ENCODE measurements at places on chromosomes 2 and 18.

DNA sequence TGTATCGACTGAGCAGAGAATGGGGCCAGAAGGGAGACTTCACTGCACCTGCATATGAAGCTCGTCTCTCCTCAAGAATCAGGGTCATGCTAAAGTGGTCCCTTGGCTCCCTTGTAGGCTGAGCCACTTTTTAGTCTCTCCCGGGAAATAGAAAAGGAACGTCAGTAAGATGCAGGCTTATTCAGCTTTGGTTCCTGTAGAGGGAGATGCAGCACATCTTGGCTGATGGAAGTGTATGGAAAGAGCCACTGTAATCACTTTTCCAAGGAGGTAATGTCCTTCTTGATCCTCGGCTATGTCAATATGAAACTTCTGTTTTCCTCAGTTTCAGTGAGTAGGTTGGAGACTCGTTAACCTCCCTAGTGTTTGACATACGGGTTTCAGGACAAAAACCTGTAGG, 235.2 kb downstream of the GCA start:
- DNase-seq, result no peak

- DNase-seq, result no peak
These were observed 19.3 kb upstream of the MC2R start for GRCh38 chr18:13934676-13935075.

DNA sequence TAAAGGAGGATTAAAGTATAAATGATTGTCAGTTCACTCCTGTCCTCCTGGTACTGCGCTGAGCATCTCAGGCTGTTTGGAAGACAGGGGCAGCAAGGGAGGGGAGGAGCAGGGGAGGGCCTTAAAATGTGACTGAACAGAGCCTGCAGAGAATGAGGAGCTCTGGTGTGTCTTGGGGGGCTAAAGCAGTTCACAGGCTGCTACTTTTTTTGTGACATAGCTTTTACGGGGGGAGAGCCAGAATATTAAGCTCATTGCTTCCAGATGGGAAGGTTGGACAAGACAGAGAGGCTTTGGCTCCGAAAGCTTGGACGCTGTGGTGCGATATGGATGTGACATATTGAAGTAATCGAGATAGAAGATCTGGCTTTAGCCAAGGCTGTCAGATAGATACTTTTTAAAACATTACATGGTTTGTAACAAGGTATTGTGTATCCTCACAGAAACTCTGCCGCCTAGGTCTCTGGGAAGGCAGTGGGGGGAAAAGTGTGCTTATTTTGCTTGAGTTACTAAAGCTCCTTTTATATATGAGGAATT, 40.5 kb downstream of the RDH14 start:
- no peak for DNase-seq

DNA sequence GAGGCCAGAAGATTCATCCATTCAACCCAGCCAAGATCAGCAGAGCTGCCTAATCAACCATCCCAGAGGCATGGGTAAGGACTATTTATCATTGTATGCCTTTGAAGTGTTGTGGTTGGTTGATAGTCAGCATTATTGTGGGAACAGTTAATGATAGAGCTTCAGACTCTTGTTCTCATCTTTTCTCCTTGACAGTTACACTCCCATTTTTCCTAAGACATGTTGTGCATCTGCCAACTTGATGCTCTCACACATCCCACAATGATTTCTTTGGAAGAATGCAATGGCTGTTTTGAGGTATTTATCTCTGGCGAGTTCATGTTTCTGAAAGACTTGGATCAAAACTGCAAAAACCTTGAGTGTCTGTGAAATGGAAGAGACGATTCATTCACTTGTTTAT, 55.4 kb downstream of the FASTKD2 start:
- no peak for DNase-seq

DNA sequence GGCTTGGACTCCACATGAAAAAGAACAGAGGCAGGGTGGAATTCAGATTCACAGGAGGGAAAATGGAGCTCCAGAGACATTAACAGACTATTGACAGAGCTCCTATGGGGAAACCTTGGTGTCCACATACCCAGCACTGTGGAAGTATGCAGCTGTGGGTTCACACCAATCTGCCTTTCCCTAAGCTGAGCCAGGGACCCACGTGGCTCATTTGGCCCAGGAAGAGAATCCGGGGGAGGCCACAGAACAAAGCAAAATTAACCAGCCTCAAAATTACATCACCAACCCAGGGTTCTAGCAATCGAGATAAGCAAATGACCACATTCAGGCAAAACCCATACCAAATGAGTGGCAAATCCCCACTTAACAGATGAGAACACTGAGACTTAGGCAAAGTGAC, 105.8 kb upstream of the TWIST2 start:
- DNase-seq, result no peak

DNA sequence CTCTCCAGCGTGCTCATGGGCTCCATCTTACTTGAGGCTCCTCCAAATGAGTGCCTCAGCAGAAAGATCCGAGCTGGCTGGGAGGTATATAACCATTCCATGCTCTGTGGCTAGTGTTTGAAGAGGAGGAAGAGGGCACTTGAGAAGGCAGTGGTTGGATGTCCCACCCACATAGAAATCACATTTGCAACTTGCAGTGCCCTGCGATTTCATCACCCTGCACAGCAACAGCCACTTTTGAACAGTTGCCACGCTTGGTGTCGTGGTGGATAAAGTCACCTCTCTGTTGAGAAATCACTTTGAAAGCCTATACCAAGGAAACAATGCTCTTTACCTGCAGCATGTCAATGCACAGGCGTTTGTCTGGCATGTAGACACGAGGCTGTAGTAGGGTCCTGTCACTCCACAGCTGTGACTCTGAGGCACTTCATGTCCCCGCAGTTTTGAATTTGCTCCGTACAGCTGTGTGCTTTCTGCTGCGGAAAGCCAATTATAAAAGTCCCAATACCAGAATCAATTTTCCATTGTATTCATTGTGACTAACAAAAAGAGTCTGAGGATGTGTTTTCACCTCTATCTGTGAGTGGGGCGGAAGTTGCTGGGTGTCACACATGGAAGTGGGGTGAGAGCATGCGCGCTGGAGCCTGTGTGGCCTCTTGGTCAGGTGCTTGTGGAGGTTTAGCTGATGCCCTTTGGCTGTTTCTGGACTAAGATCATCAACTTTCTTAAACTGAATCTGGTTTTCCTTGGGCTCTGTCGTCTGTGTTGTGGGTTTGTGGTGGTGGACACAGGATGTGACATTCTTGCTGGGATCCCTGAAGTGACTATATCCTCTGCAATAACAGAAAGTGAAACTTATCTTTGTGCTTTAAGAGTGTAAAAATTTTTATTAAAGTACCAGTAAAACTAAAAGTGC, 2.8 kb downstream of the CNDP2 start:
- no peak for DNase-seq

GRCh38 chr18:21865043-21865442, 124.5 kb downstream of the MIB1 start:
- DNase-seq, result no peak

DNA sequence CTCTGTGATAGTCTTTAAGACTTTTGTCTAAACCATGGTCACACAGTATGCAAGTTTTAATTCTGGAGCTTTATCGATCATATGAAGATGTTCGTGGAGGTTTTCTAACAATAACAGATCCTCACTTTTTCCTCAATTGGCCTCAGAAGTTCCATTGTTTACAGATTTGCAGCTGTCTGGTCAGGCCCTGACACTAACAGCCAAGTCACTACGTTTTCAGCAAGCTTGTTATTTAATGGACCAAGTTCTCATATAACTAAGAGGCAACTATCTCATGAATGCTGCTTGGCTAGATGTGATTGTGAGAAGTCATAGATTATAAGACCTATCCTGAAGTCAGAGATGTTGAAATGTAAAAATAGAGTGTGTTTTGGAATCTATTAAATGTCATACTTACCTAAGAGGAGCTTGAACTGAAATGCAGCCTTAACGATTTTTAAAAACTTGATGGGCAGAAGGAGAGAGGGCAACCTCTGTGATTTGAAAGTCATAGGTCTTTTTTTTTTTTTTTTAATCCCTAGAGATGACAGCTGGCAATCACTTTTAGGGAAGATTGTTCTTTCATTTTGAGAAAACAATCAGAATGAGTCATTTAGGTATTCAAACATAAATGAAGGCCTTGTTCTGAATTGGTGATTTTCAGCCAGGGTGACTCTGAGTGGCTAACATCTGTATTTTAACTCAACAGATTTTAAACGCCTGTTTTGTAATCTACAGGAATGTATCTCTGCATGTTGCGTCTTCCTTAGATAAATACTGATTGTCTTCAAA, 48.4 kb upstream of the NEMP2 start:
- DNase-seq, result no peak

GRCh38 chr2:199370150-199370780, 87.5 kb downstream of the SATB2 start:
- no peak for DNase-seq

DNA sequence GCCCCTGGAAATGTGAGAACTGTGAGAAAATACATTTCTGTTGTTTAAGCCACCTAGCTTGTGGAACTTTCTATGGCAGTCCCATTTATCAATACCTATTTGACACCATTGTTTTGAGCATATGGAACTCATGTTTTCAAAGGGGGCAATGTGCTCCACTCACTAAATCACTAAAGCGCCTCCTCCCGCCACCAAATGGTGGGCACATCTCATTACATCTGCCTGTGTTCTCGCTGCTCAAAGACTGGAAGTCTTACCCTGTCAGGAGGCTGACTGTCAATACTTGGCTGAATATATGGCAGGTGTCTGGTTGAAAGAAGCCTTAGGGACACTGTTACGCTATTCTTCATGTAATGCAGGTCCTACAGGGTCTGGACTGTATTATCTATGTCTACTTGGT, 767.7 kb downstream of the TSN start:
- no peak for DNase-seq

GRCh38 chr2:100446696-100447095, 23.6 kb upstream of the NMS start:
- DNase-seq, result no peak

DNA sequence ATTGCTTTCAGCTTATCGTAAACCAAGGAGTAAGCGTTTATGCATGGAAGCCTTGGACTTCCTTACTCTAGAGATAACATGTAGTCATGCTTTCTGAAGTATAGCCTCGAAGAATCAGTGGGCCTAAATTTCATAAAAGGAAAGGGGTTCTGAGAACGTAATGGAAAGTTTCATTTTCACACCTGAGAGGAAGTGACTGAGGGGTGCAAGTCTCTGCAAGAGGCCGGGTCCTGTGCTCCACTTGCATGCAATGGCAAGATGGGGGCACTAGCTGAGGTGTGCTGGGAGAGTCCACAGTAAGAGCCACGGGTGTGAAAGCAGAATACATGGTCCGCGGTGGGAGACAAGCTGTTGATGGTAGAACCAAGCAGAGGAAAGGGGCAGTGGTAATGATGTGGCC, 36.5 kb upstream of the C1D start:
- DNase-seq, result no peak

DNA sequence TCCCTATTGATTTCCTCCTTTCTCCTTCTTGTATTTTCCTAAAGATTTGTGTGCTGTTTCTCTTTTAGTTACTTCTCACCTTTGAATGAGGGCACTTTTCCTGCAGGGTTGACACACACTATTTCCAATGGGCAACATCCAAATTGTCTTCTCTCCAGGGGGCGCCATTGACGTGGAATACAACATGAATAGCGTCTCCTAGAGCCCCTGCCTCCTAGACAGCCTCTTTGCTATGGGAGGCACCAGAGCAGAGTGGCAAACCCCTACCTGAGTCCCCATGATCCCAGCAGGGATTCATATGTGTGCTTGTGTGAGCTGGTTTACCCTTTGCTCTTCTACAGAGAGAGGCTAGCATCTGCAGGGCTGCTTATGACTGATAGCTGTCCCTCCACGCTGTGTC, 61.3 kb upstream of the ITSN2 start:
- DNase-seq, result peak; percentile 27

DNA sequence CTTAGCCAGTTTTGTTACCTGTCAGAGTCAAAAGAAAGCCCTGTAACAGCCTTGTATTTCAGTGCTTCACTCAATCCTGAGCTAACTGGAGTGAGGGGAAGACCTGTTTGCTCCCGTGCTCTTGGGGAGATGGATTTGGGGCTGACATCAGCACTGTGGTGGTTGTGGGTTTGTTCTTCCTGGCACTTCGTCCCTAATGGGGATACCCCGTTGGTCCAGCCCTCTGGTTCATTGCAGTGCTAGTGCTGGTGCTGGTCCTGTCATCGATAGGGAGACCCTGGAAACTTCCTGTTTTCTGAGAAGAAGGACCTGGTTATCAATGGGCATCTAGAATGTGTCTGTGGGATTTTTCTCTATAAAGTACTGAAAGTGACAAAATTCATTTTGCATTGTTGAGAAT, 205.4 kb downstream of the ZNF407 start:
- no peak for DNase-seq

DNA sequence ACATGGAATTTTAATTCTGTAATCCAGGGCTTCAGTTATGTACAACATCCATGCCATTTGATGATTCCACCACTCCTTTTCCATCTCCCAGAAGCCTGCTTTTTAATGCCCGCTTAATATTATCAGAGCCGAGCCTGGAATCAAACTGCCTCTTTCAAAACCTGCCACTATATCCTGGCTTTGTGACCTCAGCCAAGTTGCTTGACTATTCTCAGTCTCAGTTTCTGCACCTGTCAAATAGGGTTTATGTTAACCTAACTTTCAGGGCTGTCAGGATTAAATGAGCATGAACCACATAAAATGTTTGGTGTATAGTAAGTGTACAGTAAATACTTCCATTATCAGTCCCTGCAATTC, 108.7 kb downstream of the XRCC5 start:
- DNase-seq, result no peak

GRCh38 chr2:154032220-154032619, 160.5 kb downstream of the GALNT13 start:
- DNase-seq, result no peak

- DNase-seq, result no peak
These were observed 109.4 kb upstream of the SLC38A11 start for GRCh38 chr2:165064743-165065142.

DNA sequence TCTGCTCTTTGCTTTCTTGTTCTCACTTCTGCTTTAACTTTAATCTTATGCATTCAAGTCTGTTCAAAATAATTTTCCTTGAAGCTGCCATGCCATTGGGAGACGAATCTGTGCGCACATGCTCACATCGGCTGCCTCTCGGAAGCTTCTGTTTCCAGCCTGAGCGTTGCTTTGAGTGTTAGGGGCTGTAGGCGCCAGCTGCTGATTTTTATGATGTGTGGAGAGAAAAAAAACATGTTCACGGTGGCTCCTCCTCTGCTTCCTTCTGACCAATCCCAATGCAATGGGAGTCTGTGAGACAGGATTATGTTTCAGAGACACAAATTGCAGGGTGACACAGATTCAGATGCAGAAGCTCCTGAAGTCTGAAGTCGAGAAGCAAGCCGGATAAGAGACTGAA, at the start of gene MC4R:
TSS of gene MC4R (minus strand) at position 180 of the 400 bp plus-strand sequence. CDS start 426 bp downstream, outside the sequence.
- DNase-seq, result peak; percentile 91

GRCh38 chr2:120683701-120684100, 52.0 kb upstream of the GLI2 start:
- DNase-seq, result no peak

- no peak for DNase-seq
These were observed 213.2 kb downstream of the KCNJ3 start for GRCh38 chr2:154911729-154912128.

All from NCI-H1092 (cell line).